Activated CD4-positive, alpha-beta T cell treated with anti-CD3 and anti-CD28 coated beads for 36 hours (primary cell): ENCODE measurements at places on chromosomes 13 and 19. TPM values are rescaled to one million over a fixed set of nuclear protein-coding genes. Genes with fewer than 3 reads are reported as not detected.
A peak's percentile ranks its signal among the peaks of the same experiment; 100 is the strongest.

The BRME1 gene
- total RNA-seq = 5.5 TPM

The KCNRG gene
- total RNA-seq = 0.11 TPM

- H3K27ac ChIP-seq = no peak overlapping the region
- peaks cover 32% of the 10 kb centered on the region for H3K27me3 ChIP-seq
- DNase-seq = peak; percentile 34
- peaks cover 32% of the 10 kb centered on the region for H3K4me1 ChIP-seq
- no peak overlapping the region for H3K4me3 ChIP-seq
- peaks cover under 1% of the 10 kb centered on the region for H3K36me3 ChIP-seq
These were observed 7.8 kb downstream of the LYL1 start for GRCh38 chr19:13094771-13095392.

GRCh38 chr19:6725513-6726231 lies 5.2 kb upstream of the C3 start:
- no peak overlapping the region for H3K4me3 ChIP-seq
- no peak for DNase-seq
- H3K27me3 ChIP-seq = no peaks in the 10 kb centered on the region

DNA sequence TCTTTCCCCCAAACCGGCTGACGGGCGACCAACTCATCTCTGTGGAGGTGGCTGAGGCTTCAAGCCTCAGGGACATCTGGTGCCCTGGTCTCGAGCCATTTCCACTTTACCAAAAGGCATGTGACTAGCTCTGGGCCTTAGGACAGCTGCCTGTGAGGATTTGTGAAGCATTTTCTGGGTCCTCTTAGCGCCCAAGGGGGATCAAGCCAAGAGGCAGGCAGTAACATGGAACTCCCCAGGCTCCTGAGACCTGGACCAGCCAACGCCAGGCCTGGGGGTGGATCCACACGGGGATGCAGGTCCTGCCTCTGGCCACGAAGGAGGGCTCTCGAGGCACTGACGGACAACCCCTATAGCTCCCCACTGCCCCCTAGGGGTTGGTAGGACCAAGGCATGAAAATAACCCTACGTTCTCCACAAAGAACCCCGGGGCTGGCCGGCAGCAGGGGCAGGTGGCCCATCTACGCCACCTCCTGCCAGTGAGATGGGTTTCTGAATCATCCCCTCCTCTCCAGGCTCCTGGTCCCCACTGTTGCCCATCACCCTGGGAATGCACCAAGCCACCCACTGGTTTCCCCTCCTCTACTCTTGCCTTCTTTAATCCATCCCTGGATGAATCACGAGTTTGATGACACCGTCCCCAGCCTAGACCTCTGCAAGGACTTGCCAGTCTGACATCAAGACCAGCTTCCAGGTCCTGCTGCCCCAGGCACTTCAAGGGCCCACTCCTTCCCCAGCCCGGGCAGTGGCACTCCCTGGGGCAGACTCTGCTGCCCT lies 7.0 kb upstream of the MYDGF start:
- peaks cover 13% of the 10 kb centered on the region for H3K36me3 ChIP-seq
- peak; percentile 52 for DNase-seq
- H3K27ac ChIP-seq = no peak overlapping the region
- H3K27me3 ChIP-seq = no peaks in the 10 kb centered on the region

The CD209 gene
- total RNA-seq = not detected

The ZNF611 gene
- total RNA-seq = 22.9 TPM

- peak; percentile 24 for DNase-seq
- H3K27me3 ChIP-seq = no peaks in the 10 kb centered on the region
- peak overlapping the region; percentile 60 for H3K27ac ChIP-seq
- H3K4me3 ChIP-seq = peak overlapping the region; percentile 93
- H3K4me1 ChIP-seq = peaks cover 18% of the 10 kb centered on the region
These were observed 870 bp downstream of the ZNF442 start for GRCh38 chr19:12364391-12365235.

The CFD gene
- total RNA-seq = 0.79 TPM

- H3K4me3 ChIP-seq = peak overlapping the region; percentile 33
- H3K36me3 ChIP-seq = no peaks in the 10 kb centered on the region
- peaks cover 63% of the 10 kb centered on the region for H3K4me1 ChIP-seq
- peak; percentile 63 for DNase-seq
These were observed 34.8 kb upstream of the NDFIP2 start for GRCh38 chr13:79445968-79446645.

The DLEU7 gene
- total RNA-seq = not detected

DNA sequence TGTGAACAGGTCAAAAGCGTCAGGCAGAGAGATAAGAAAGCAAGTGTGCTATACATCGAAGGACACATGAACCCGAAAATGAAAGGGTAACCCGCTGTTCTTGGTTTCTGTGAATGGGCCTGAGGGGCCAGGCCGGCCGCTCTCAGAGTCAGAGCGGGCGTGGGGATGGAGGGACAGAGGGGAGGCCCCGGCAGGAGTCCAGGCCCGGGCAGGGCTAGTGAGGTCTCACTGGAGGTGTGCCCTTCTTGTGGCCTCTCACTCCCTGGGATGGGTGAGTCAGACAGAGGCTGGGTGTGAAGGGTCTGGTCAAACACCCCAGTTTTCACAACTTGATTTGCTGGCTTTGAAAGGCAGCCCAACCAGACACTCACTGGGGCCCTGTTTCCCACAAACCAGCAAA lies 17.4 kb upstream of the NDUFS7 start:
- no peak overlapping the region for H3K27ac ChIP-seq
- no peak overlapping the region for H3K4me3 ChIP-seq
- H3K36me3 ChIP-seq = peaks cover 43% of the 10 kb centered on the region

The LYPD5 gene
- total RNA-seq = 0.86 TPM

DNA sequence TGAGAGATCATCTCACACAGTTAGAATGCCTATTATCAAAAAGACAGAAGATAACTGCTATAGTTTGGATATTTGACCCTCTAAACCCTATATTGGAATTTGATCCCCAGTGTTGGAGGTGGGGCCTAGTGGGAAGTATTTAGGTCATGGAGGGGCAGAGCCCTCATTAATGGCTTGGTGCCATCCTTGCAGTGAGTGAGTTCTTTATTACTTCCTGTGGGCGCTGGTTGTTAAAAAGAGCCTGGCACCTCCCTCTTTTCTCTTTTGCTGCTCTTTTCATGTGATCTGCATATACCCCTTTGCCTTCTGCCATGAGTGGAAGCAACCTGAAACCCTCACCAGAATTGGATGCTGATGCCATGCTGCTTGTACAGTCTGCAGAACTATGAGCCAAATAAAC lies 66.8 kb downstream of the TDRD3 start:
- no peak overlapping the region for H3K4me3 ChIP-seq
- H3K27me3 ChIP-seq = no peaks in the 10 kb centered on the region
- peaks cover 10% of the 10 kb centered on the region for H3K36me3 ChIP-seq
- no peak for DNase-seq

GRCh38 chr13:33636243-33636642 lies 181.7 kb upstream of the RFC3 start:
- no peak overlapping the region for H3K27ac ChIP-seq
- no peak overlapping the region for H3K4me3 ChIP-seq
- H3K27me3 ChIP-seq = peaks cover 3% of the 10 kb centered on the region
- no peak for DNase-seq
- no peaks in the 10 kb centered on the region for H3K36me3 ChIP-seq

DNA sequence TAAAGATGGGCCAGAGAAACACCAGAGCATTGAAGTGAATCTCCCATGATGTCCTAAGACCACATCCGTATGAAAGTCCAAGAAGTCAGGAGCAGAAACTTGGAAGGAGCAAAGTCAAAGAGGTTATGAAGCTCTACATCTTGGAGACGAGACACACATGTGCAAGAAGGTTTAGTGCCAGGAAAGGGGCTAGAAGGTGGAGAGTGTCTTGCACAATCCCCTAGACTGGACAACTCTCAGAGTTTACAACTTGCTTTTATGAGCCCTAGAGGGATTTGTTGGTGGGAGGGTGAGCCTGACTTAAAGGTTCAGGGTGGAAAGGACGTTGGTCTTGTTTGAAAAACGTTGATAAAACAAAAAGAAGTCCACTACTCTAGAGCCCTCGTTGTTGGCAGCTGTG lies 150.6 kb downstream of the GPC6 start:
- H3K4me3 ChIP-seq = no peak overlapping the region
- no peaks in the 10 kb centered on the region for H3K4me1 ChIP-seq
- H3K27ac ChIP-seq = no peak overlapping the region
- DNase-seq = no peak
- H3K36me3 ChIP-seq = no peaks in the 10 kb centered on the region

The SCN1B gene
- total RNA-seq = 1.3 TPM

DNA sequence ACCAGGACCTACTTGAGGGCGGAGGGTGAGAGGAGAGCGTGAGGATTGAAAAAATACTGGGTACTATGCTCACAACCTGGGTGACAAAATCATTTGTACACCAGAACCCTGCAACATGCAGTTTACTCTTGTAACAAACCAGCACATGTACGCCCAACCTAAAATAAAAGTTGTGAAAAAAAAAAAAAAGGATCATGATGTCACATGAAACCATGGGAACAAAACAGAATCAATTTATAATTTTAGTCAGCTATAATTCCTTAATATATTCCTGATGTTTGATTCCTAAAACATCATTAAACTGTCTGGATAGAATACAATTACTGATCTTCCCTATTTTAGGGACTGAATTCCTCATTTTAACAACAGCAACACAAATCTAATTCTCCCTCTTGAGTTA lies 160.6 kb upstream of the SPRY2 start:
- no peaks in the 10 kb centered on the region for H3K4me1 ChIP-seq
- DNase-seq = no peak
- H3K4me3 ChIP-seq = no peak overlapping the region
- H3K27ac ChIP-seq = no peak overlapping the region

GRCh38 chr13:41942462-41943094 lies 18.3 kb downstream of the VWA8 start:
- no peak overlapping the region for H3K4me3 ChIP-seq
- peaks cover 28% of the 10 kb centered on the region for H3K4me1 ChIP-seq
- DNase-seq = no peak
- peaks cover 46% of the 10 kb centered on the region for H3K36me3 ChIP-seq

GRCh38 chr13:104485571-104485970 lies 1419.4 kb upstream of the SLC10A2 start:
- no peaks in the 10 kb centered on the region for H3K4me1 ChIP-seq
- no peaks in the 10 kb centered on the region for H3K36me3 ChIP-seq
- no peaks in the 10 kb centered on the region for H3K27me3 ChIP-seq
- no peak overlapping the region for H3K27ac ChIP-seq
- no peak overlapping the region for H3K4me3 ChIP-seq

DNA sequence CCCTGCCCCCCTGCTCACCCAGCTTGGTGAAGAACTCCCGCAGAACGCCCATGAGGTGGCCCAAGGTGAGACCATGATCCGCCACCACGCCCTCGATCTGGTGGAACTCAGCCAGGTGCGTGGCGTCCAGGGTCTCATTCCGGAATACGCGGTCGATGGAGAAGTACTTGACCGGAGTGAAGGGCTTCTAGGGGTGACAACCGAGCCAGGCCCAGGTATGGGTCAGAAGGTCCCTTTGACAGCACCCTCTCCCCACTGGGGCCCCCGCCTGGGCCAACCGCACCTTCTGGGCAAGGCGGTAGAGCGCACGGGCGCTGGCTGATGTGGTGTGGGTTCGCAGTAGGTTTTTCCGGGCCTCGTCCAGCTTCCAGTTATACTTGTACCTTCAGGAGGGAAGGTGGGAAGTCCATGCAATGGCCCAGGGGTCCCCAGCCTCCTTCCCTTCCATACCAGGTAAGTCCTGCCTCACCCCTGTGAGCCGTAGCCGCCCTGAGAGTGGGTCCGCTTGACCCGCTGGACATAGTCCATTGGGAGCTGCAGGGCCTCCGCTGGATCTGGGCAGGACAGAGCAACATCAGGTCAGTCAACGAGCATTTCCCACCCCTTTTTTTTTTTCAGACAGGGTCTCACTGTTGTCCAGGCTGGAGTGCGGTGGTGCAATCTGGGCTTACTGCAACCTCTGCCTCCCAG lies 5.7 kb upstream of the SYCE2 start:
- peaks cover 57% of the 10 kb centered on the region for H3K36me3 ChIP-seq
- H3K4me1 ChIP-seq = peaks cover 2% of the 10 kb centered on the region

The U2AF2 gene
- 252 TPM for total RNA-seq

- no peaks in the 10 kb centered on the region for H3K36me3 ChIP-seq
- H3K4me1 ChIP-seq = peaks cover 22% of the 10 kb centered on the region
- no peak overlapping the region for H3K4me3 ChIP-seq
- no peak for DNase-seq
These were observed 15.9 kb downstream of the PGLS start for GRCh38 chr19:17527326-17527725.

- H3K36me3 ChIP-seq = peaks cover 31% of the 10 kb centered on the region
- H3K4me3 ChIP-seq = no peak overlapping the region
- DNase-seq = no peak
- no peaks in the 10 kb centered on the region for H3K27me3 ChIP-seq
- peaks cover 47% of the 10 kb centered on the region for H3K4me1 ChIP-seq
- H3K27ac ChIP-seq = peak overlapping the region; percentile 94
These were observed 14.0 kb downstream of the XRCC1 start for GRCh38 chr19:43561139-43561970.

The KIR2DL4 gene
- total RNA-seq = not detected

- H3K36me3 ChIP-seq = peaks cover 27% of the 10 kb centered on the region
- H3K4me3 ChIP-seq = no peak overlapping the region
- H3K4me1 ChIP-seq = peaks cover 69% of the 10 kb centered on the region
- H3K27ac ChIP-seq = peak overlapping the region; percentile 80
- DNase-seq = peak; percentile 48
These were observed 10.3 kb downstream of the ACTN4 start for GRCh38 chr19:38657633-38658222.

- H3K4me3 ChIP-seq = no peak overlapping the region
- no peaks in the 10 kb centered on the region for H3K36me3 ChIP-seq
- peaks cover 4% of the 10 kb centered on the region for H3K27me3 ChIP-seq
- no peaks in the 10 kb centered on the region for H3K4me1 ChIP-seq
- H3K27ac ChIP-seq = no peak overlapping the region
These were observed 39.2 kb downstream of the TBC1D4 start for GRCh38 chr13:75442736-75443234.
